ENCODE measurements at places on chromosomes 13 and 19. TPM values are rescaled to one million over a fixed set of nuclear protein-coding genes. Genes with fewer than 3 reads are reported as not detected.

The FCGBP gene
- 8.0 TPM for total RNA-seq

The ATXN8OS gene
- not detected for total RNA-seq

The ZNF823 gene
- total RNA-seq = 2.2 TPM

The OXGR1 gene
- total RNA-seq = not detected

The USHBP1 gene
- not detected for total RNA-seq

The IFT88 gene
- 3.9 TPM for total RNA-seq

The CFAP97D2 gene
- total RNA-seq = not detected

The PODNL1 gene
- not detected for total RNA-seq

The SIGLEC11 gene
- total RNA-seq = not detected

The ZIM2 gene
- total RNA-seq = not detected

The ZNF583 gene
- total RNA-seq = 4.7 TPM

The NOTCH3 gene
- total RNA-seq = not detected

The C19orf73 gene
- 1.0 TPM for total RNA-seq

The PLK5 gene
- not detected for total RNA-seq

The ZNF615 gene
- 8.5 TPM for total RNA-seq

The SCEL gene
- total RNA-seq = not detected

- H3K4me3 ChIP-seq = no peak overlapping the region
- no peaks in the 10 kb centered on the region for H3K36me3 ChIP-seq
- H3K27me3 ChIP-seq = no peaks in the 10 kb centered on the region
- DNase-seq = no peak
- H3K27ac ChIP-seq = no peak overlapping the region
- no peaks in the 10 kb centered on the region for H3K4me1 ChIP-seq
Measured at GRCh38 chr13:69124996-69125395, 982.6 kb upstream of the ATXN8OS start.

- H3K27ac ChIP-seq = peak overlapping the region; percentile 32
- H3K4me3 ChIP-seq = no peak overlapping the region
- no peak for DNase-seq
- peaks cover 18% of the 10 kb centered on the region for H3K27me3 ChIP-seq
Measured at GRCh38 chr13:94657167-94657566, 55.2 kb downstream of the SOX21 start.

- H3K27ac ChIP-seq = no peak overlapping the region
- H3K36me3 ChIP-seq = no peaks in the 10 kb centered on the region
- no peak overlapping the region for H3K4me3 ChIP-seq
- H3K27me3 ChIP-seq = peaks cover 24% of the 10 kb centered on the region
Measured at GRCh38 chr13:36772853-36773252, 46.2 kb upstream of the RFXAP start.

GRCh38 chr19:10195199-10195519 is 406 bp upstream of the DNMT1 start:
- H3K4me3 ChIP-seq = peak overlapping the region; percentile 98
- H3K27ac ChIP-seq = peak overlapping the region; percentile 98
- no peak for DNase-seq
- H3K27me3 ChIP-seq = no peaks in the 10 kb centered on the region

DNA sequence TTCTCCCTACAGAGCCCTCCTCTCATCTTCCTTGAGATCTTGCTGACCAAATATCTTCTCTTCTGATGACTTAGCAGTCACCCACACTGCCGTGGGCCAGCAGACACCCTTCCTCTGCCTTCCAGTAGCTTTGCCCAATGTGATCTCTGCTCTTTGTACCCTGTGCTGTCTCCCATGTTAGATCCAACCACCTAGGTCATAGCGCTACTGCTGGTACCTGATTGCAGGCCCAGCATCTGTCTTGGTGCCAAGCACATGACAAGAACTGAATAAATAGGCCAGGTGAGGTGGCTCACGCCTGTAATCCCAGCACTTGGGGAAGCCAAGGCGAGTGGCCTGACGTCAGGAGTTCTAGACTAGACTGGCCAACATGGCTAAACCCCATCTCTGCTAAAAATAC is 149.7 kb downstream of the TM9SF2 start:
- H3K4me1 ChIP-seq = peaks cover 11% of the 10 kb centered on the region
- no peak overlapping the region for H3K4me3 ChIP-seq
- H3K27ac ChIP-seq = no peak overlapping the region
- no peaks in the 10 kb centered on the region for H3K36me3 ChIP-seq
- no peak for DNase-seq
- H3K27me3 ChIP-seq = no peaks in the 10 kb centered on the region

DNA sequence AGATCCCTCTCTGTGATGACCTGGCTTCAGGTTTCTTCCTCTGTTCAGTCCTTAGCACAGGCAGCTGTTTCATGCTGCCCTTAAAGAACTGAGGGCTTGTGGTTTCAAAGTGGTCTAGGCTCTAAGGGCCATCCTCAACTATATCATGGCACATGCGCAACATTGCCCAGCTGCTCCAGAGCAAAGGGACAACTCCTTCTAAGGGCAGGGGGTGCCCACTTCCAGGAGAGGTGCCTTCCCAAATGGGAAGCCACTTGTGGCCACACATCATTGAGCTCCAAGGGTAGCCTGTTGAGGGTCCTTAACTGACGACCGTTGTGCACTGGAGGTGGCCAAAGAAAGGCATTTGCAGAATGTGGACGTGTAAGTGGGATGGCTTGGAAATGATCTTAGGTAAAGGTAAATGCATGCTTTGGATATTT is 7.3 kb downstream of the GPR183 start:
- no peaks in the 10 kb centered on the region for H3K27me3 ChIP-seq
- H3K4me3 ChIP-seq = no peak overlapping the region
- H3K4me1 ChIP-seq = peaks cover 78% of the 10 kb centered on the region
- no peak overlapping the region for H3K27ac ChIP-seq
- peaks cover 40% of the 10 kb centered on the region for H3K36me3 ChIP-seq

GRCh38 chr19:4304538-4305256 is at the start of gene FSD1:
FSD1 (plus strand) TSS chr19:4304598; CDS start chr19:4304747, 149 bp downstream.
- peaks cover 7% of the 10 kb centered on the region for H3K36me3 ChIP-seq
- peaks cover 24% of the 10 kb centered on the region for H3K4me1 ChIP-seq
- H3K4me3 ChIP-seq = peak within 1 kb of the TSS; percentile 75
- no peaks in the 10 kb centered on the region for H3K27me3 ChIP-seq
- DNase-seq = peak; percentile 92
- peak within 1 kb of the TSS; percentile 56 for H3K27ac ChIP-seq

GRCh38 chr19:7806876-7807275 is 23.1 kb upstream of the EVI5L start:
- H3K27ac ChIP-seq = no peak overlapping the region
- H3K27me3 ChIP-seq = peaks cover 58% of the 10 kb centered on the region
- no peaks in the 10 kb centered on the region for H3K36me3 ChIP-seq
- no peak overlapping the region for H3K4me3 ChIP-seq
- no peak for DNase-seq

- H3K36me3 ChIP-seq = no peaks in the 10 kb centered on the region
- no peak for DNase-seq
- H3K27ac ChIP-seq = no peak overlapping the region
- peaks cover 4% of the 10 kb centered on the region for H3K4me1 ChIP-seq
- peaks cover 9% of the 10 kb centered on the region for H3K27me3 ChIP-seq
Measured at GRCh38 chr13:43805681-43806128, 18.9 kb upstream of the ENOX1 start.

DNA sequence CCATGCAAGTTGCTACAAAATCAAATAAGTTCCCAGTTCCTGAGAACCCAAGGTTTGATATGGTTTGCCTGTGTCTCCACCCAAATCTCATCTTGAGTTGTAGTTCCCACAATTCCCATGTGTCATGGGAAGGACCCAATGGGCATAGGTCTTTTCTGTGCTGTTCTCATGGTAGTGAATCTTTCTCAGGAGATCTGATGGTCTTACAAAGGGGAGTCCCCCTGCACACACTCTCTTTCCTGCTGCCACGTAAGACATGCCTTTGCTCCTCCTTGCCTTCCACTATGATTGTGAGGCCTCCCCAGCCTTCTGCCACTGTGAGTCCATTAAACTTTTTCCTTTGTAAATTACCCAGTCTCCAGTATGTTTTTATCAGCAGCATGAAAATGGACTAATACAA is 28.5 kb upstream of the TSHZ3 start:
- H3K36me3 ChIP-seq = no peaks in the 10 kb centered on the region
- no peak for DNase-seq
- peaks cover 30% of the 10 kb centered on the region for H3K27me3 ChIP-seq

DNA sequence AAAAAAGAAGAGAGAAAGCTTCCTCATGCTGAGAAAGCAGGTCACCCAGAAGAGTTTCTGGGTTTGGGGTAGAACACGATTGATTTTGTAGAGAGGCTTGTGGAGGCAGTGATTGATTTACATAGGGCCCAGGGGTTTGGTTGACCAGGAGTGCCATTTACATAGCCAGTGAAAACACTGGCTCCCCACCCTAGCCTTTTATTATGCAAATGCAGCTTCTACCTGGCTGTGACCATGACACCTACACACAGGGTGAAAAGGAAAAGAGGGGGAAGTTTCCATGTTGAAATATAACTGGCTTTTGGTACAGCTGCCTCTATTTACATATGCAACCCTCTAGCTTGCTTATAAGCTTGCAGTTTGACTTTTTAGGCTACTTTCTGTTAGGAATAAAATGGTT is 62.0 kb downstream of the ZNF100 start:
- no peaks in the 10 kb centered on the region for H3K36me3 ChIP-seq
- no peak overlapping the region for H3K27ac ChIP-seq
- no peak for DNase-seq
- no peaks in the 10 kb centered on the region for H3K4me1 ChIP-seq
- no peak overlapping the region for H3K4me3 ChIP-seq

- H3K27ac ChIP-seq = peak overlapping the region; percentile 100
- peaks cover 5% of the 10 kb centered on the region for H3K27me3 ChIP-seq
- peak overlapping the region; percentile 93 for H3K4me3 ChIP-seq
- DNase-seq = peak; percentile 99
- H3K36me3 ChIP-seq = peaks cover 48% of the 10 kb centered on the region
Measured at GRCh38 chr19:38849147-38849859, 483 bp downstream of the HNRNPL start.

GRCh38 chr19:18850471-18851375 is 19.0 kb downstream of the UPF1 start:
- H3K27me3 ChIP-seq = no peaks in the 10 kb centered on the region
- no peak for DNase-seq

GRCh38 chr19:16613841-16614240 is 14.2 kb downstream of the MED26 start:
- H3K4me1 ChIP-seq = peaks cover 63% of the 10 kb centered on the region
- H3K27ac ChIP-seq = no peak overlapping the region
- H3K27me3 ChIP-seq = no peaks in the 10 kb centered on the region
- H3K4me3 ChIP-seq = no peak overlapping the region
- peaks cover 2% of the 10 kb centered on the region for H3K36me3 ChIP-seq
- no peak for DNase-seq

- peaks cover 2% of the 10 kb centered on the region for H3K4me1 ChIP-seq
- no peaks in the 10 kb centered on the region for H3K27me3 ChIP-seq
- DNase-seq = peak; percentile 31
- H3K27ac ChIP-seq = no peak overlapping the region
- H3K4me3 ChIP-seq = peak overlapping the region; percentile 29
- H3K36me3 ChIP-seq = peaks cover 8% of the 10 kb centered on the region
Measured at GRCh38 chr19:13817018-13817614, 21.9 kb downstream of the ZSWIM4 start.

DNA sequence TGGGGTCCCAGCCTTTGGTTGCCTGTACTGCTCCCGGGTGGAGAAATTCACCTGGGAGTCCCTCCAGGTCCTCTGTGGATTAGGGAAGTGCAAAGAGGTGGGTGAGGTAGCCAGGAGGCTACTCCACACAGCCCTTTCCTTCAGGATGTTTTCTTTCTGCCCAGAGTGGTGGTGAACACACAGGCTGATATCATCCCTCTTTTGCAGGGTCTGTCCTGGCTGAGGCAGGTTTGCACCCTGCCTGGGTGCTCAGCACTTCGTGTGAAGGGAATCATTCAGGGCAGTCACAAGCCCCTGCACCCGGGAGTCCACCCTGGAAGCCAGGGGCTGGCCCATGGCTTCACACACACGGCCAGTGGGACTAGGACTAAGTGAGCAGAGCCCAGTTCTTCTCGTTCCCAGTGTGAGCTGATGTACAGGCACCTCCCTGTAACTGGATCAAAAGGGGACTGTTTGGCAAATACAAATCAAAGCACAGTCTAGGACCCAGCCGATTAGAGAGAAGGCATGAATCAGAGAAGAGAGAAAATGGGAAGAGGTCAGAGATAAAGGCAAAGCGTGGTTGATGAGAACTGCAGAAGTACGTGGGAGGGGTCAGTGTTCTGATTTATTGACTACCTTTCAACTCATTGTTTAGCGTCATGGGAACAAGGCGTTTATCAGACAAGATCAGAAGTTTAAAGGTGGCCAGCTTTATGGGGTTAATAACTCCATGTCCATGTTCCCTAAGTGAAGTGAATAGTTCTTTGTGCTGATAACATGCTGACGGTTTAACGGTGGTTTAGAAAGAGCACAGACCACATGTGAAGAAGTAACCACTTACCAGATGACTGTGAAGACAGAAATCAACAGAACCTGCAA is 30.4 kb upstream of the SPATA13 start:
- no peak overlapping the region for H3K4me3 ChIP-seq
- H3K27ac ChIP-seq = no peak overlapping the region
- H3K27me3 ChIP-seq = peaks cover 4% of the 10 kb centered on the region
- DNase-seq = no peak

- H3K27me3 ChIP-seq = no peaks in the 10 kb centered on the region
- no peak for DNase-seq
- H3K36me3 ChIP-seq = peaks cover 11% of the 10 kb centered on the region
- peaks cover 29% of the 10 kb centered on the region for H3K4me1 ChIP-seq
- peak overlapping the region; percentile 92 for H3K27ac ChIP-seq
Measured at GRCh38 chr19:58406818-58407657, 1.4 kb upstream of the ZNF584 start.

DNA sequence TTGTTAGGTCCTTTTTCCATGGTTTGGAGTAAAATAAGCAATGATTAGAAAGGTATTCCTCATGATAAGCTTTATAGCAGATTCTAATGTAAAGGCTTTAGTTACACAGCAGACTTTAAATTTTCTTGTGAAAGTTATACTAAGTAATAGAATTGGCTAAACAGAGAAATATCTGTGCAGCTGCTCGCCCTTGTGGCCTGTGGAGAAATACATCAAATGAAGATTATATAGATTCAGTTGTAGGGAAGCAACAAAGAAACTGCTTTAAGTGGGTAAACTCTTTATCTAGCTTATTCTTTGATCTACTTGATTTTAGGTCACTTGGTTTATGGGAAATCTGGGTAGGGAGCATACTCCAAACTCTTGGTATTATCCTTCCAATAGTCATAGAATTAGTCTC is 1269.7 kb upstream of the SPRY2 start:
- no peak overlapping the region for H3K27ac ChIP-seq
- DNase-seq = no peak
- H3K4me1 ChIP-seq = no peaks in the 10 kb centered on the region
- no peaks in the 10 kb centered on the region for H3K36me3 ChIP-seq

DNA sequence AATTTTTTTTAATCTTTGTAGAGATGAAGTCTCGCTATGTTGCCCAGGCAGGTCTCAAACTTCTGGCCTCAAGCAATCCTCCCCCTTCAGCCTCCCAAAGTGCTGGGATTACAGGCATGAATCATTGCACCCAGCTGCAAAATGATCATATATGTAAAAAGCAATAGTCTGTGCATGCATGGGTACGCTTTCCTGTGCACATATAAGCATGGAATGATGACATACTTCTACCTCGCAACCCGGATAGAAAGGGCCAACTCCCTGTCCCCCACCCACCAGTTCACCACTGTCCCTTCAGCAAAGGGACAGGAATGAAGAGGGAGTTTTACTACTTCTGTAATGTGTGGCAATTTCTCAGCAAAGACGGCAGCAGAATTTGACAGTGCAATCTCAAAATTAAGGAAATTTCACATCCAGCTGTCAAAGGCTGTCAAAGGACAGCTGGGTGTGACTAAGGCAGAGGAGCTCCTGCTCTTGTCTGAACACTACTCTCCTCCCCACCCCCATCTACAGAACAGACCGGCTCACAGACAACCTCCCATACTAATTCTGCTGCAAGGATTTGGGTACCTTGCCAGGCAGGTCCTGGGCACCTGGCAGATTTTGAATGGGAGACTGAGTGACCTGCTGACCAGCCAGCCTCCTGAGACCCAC is 95.6 kb downstream of the TSHZ3 start:
- H3K4me3 ChIP-seq = no peak overlapping the region
- no peak for DNase-seq
- H3K4me1 ChIP-seq = no peaks in the 10 kb centered on the region
- no peak overlapping the region for H3K27ac ChIP-seq
